ENCODE measurements at places on chromosomes 13 and 19. TPM values are rescaled to one million over a fixed set of nuclear protein-coding genes. Genes with fewer than 3 reads are reported as not detected.

DNA sequence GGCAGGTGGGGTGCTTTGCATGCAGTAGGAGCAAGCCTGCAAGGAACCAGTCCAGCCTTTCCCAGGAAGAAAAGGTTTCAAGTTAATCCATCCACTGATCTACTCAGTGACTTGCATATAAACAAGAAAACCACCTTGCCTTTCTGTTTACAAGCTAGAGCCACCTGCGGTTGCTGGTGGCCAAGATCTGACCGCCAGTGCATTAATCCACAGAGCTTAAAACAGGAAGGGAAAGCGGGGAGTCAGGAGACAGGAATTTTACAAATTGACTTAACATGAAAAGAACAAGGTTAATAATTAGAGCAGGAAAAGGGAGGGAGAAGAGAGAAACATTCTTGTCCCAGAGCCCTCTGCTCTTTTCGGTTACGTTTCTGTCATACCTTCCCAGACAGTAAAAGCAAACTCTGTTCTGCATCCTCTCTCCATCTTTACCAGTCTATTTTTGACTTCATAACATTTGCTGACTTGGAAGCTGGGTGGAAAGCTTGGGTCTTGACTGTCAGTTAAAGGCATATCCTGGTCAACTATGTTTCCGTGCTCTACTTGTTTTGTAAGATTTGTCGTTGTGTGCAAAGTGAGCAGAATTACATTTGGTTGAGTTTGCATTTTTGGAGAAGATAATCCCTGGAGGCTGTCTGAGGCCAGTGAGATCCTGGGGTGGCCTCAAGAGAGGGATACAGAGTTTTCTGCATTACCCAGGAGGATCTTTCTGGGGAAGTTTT, 760.6 kb downstream of the EFNB2 start:
- DNase-seq: no peak

- peak; percentile 44 for DNase-seq
Observed at GRCh38 chr13:94233401-94233800, 246.1 kb downstream of the DCT start.

- DNase-seq: no peak
Observed at GRCh38 chr13:111165241-111166010, 50.3 kb downstream of the ARHGEF7 start.

DNA sequence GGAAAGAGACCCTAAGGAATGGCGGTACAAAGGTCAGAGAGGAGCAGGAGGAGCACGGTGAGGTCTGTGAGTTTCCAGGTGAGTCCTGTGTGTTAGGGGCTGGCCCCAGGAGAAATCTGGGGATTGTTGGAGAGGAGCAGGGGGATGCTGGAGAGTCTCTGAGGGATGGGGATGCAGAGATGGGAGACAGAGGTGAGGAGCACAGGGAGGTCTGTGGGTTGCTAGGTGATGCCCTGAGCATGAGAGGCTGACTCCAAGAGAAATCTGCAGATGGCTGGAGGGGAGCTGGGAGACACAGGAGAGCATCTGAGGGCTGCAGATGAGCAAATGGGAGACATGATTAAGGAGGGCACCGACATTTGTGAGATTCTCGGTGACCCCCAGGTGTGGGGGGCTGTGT, 4.1 kb upstream of the ZNF229 start:
- DNase-seq: no peak

ZNF749 gene
- 14.9 TPM for total RNA-seq

KLK2 gene
- not detected for total RNA-seq

ZNF135 gene
- 0.46 TPM for total RNA-seq

All from pulmonary artery endothelial cell (primary cell).